T-cell (primary cell): ENCODE measurements at places on chromosomes 5 and 9. TPM values are rescaled to one million over a fixed set of nuclear protein-coding genes. Genes with fewer than 3 reads are reported as not detected.

- H3K27me3 ChIP-seq: no peaks in the 10 kb centered on the region
- H3K4me1 ChIP-seq: peaks cover 73% of the 10 kb centered on the region
- no peaks in the 10 kb centered on the region for H3K36me3 ChIP-seq
- H3K4me3 ChIP-seq: peak overlapping the region; percentile 27
- no peak for DNase-seq
Measured at GRCh38 chr9:127720031-127720864, 4.4 kb downstream of the TTC16 start.

DNA sequence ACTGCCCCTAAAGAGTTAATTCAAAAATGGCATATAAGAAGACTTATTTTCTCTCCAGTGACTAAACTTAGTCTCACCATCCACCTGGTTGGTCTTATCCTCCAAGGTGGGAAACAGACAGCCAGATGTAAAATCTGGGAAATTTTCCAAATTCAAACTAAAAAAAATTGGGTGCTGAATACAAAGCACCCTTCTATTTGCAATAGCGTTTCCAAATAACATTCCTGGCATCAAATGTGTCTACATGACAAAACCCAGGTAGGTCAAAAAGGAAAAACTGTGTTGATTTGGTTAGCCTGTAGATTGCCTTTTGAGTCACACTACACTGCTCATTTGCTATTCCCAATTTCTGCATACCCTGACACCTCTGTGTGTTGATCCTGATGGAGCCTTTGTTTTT, 252.2 kb downstream of the NR2F1-AS1 start:
- no peaks in the 10 kb centered on the region for H3K27me3 ChIP-seq
- no peaks in the 10 kb centered on the region for H3K4me1 ChIP-seq
- H3K4me3 ChIP-seq: no peak overlapping the region

DNA sequence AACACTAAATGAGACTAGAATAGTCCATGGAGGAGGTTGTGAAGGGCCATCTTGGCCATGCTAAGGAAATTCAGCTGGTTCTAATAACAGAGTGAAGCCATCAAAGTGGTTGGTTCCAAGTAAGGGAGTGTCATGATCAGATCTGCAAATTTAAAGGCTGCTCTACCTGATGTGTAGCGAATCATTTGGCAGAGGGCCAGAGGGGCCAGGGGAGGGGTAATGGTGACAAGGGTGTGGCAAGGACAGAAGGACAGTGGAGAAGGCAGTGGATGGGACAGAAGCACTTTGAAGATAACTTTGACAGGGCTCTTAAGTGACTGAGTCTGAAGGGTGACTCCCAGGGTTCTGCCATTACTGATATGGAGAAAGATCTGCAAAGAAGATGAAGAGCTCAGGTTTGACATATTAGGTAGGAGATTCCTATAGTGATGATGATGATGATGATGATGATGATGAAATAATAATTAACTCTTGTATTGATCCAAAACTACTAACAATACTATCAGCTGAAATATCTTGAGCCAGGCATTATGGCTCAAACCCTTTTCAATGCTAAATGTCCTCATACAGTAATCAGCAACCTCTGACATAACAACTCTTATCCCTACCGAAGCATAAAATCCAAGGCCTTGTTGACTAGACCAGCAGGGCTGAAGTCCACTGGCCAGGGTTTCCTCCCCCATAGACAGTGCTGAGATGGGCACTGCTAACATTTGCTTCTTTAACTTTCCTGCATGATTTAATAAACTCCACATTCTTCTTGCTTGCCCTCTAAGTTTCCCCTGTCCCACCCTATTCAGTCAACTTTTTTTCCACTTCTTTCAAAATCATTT, 20.0 kb downstream of the KIAA1191 start:
- H3K27me3 ChIP-seq: no peaks in the 10 kb centered on the region
- no peaks in the 10 kb centered on the region for H3K4me1 ChIP-seq
- no peak overlapping the region for H3K4me3 ChIP-seq
- H3K27ac ChIP-seq: no peak overlapping the region
- peaks cover 2% of the 10 kb centered on the region for H3K36me3 ChIP-seq

PCDHA9 gene
- not detected for total RNA-seq

- no peaks in the 10 kb centered on the region for H3K27me3 ChIP-seq
- peaks cover 20% of the 10 kb centered on the region for H3K4me1 ChIP-seq
- H3K36me3 ChIP-seq: no peaks in the 10 kb centered on the region
- peak overlapping the region; percentile 68 for H3K4me3 ChIP-seq
- peak overlapping the region; percentile 98 for H3K27ac ChIP-seq
- peak; percentile 82 for DNase-seq
Measured at GRCh38 chr9:70418822-70419555, 4.5 kb upstream of the KLF9 start.

- no peak for DNase-seq
- H3K4me1 ChIP-seq: no peaks in the 10 kb centered on the region
- no peak overlapping the region for H3K4me3 ChIP-seq
- no peaks in the 10 kb centered on the region for H3K27me3 ChIP-seq
- H3K27ac ChIP-seq: no peak overlapping the region
- no peaks in the 10 kb centered on the region for H3K36me3 ChIP-seq
Measured at GRCh38 chr5:89342106-89342876, 459.3 kb upstream of the MEF2C start.

DNA sequence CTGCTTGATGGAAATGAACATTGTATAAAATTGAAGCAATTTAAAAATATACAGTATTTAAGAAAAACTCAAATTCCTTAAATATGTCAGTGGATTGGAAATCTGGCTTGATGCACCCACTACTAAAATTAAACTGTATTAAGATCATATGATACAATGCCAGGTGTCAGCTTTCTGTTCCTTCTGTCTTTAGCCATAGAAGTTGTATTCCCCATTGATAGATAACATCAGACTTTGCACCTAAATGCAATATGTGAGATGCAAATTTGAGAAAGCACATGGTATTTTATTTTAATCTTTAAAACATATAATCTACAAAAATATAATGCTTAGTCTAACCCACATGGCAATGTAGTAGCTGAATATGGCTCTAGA, 697.4 kb upstream of the WWC1 start:
- no peaks in the 10 kb centered on the region for H3K4me1 ChIP-seq
- H3K27me3 ChIP-seq: no peaks in the 10 kb centered on the region
- DNase-seq: no peak
- no peak overlapping the region for H3K27ac ChIP-seq
- H3K4me3 ChIP-seq: no peak overlapping the region
- no peaks in the 10 kb centered on the region for H3K36me3 ChIP-seq

- no peaks in the 10 kb centered on the region for H3K27me3 ChIP-seq
- no peaks in the 10 kb centered on the region for H3K4me1 ChIP-seq
- no peaks in the 10 kb centered on the region for H3K36me3 ChIP-seq
Measured at GRCh38 chr5:96050273-96050880, 88.7 kb upstream of the ELL2 start.

SVEP1 gene
- 0.10 TPM for total RNA-seq

- no peak for DNase-seq
- no peak overlapping the region for H3K4me3 ChIP-seq
- H3K4me1 ChIP-seq: no peaks in the 10 kb centered on the region
- H3K27ac ChIP-seq: no peak overlapping the region
- H3K36me3 ChIP-seq: no peaks in the 10 kb centered on the region
Measured at GRCh38 chr9:110115341-110115820, 92.6 kb downstream of the C9orf152 start.

- no peak overlapping the region for H3K4me3 ChIP-seq
- no peaks in the 10 kb centered on the region for H3K4me1 ChIP-seq
- no peak overlapping the region for H3K27ac ChIP-seq
- H3K36me3 ChIP-seq: no peaks in the 10 kb centered on the region
Measured at GRCh38 chr5:59222687-59223511, 640.0 kb downstream of the RAB3C start.

DNA sequence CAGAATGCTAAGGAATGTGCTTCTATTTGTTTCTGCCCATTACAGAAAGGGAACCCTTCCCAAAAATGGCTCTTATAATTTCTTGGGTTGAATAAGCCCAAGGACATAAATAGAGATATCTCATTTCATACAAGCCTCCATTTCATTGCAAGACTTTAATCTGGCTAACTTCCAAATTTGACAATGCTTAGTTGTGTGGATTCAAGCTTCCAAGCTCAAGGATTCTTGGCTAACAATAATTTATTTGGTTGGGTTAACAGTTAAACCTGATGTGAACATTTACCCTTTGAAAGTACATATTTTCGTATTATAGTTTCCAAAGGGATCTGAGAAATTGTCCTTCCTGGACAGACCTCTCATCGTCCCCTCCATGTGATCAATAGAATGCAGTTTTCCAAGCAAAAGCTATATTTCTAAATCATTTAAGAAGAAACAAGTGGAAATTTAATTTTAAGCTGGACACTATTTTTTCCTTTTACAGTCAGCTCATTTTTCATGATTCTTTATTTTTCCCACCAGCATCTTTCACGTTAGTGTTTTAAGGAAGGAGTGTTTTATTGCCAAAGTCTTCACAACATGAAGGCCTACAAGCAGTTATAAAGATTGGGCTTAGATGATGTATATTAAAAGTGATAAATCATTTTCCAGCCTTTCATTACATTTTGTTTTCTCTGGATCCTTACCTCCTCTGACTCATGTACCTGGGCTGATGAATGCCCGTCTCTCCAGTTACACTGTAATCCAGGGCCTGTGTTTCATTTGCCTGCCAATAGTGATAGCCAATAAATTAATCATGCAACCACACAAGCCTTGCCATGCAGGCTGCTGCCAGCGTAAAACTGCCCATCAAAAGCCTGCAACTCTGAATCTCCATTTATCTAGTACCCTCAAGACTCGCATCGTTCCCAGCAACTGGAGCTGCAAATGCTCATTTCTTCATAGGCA, 176.7 kb downstream of the NTRK2 start:
- no peaks in the 10 kb centered on the region for H3K36me3 ChIP-seq
- no peak for DNase-seq
- H3K4me1 ChIP-seq: no peaks in the 10 kb centered on the region

SLC34A1 gene
- 0.16 TPM for total RNA-seq

DNA sequence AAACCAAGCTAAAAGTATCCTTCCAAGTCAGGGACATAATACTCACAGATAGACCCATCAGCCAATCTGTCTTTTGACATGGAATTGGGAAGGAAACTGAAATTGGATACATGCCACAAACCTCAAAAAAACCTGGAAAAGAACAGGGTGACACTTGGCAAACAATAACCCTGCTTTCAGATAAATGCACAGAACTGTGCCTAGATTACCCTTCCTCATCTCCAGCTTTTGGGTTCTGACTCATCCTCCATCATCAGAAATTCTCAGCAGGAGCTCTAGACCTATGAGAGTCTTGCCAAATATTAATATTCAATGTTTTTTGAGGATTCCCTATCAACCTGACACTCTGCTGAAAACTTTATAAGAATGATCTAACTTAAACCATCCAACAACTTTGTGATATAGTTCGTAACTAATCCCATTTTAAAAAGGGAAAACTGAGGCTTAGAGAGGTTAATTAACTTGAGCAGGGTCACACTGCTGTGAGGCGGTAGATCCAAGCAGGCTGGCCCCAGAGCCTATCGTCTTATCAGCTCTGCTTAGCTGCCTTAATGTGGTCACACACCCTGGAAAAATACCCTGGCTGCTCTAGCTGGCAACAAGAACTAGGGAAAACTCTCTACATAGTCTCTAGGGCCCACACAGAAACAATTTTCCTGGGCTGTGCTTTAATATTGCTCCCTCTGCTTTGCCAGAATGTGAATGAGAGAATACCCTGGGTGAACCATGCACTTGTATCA, 157.0 kb upstream of the TRPC7 start:
- no peaks in the 10 kb centered on the region for H3K4me1 ChIP-seq
- no peaks in the 10 kb centered on the region for H3K27me3 ChIP-seq
- no peak overlapping the region for H3K4me3 ChIP-seq
- no peak overlapping the region for H3K27ac ChIP-seq

GRCh38 chr5:108743846-108744245, 3.9 kb upstream of the FER start:
- H3K4me3 ChIP-seq: no peak overlapping the region
- peaks cover 3% of the 10 kb centered on the region for H3K27me3 ChIP-seq
- peaks cover 5% of the 10 kb centered on the region for H3K4me1 ChIP-seq
- H3K36me3 ChIP-seq: no peaks in the 10 kb centered on the region

MED10 gene
- 65.6 TPM for total RNA-seq

DNM1 gene
- 0.95 TPM for total RNA-seq

- peak overlapping the region; percentile 26 for H3K27ac ChIP-seq
- no peak overlapping the region for H3K4me3 ChIP-seq
- peak; percentile 8 for DNase-seq
- no peaks in the 10 kb centered on the region for H3K27me3 ChIP-seq
- H3K4me1 ChIP-seq: peaks cover 14% of the 10 kb centered on the region
Measured at GRCh38 chr5:75668977-75669689, 48.1 kb downstream of the POC5 start.

- DNase-seq: no peak
- no peak overlapping the region for H3K27ac ChIP-seq
- H3K4me1 ChIP-seq: no peaks in the 10 kb centered on the region
- no peak overlapping the region for H3K4me3 ChIP-seq
Measured at GRCh38 chr5:168464214-168464613, 22.1 kb upstream of the RARS1 start.

DNA sequence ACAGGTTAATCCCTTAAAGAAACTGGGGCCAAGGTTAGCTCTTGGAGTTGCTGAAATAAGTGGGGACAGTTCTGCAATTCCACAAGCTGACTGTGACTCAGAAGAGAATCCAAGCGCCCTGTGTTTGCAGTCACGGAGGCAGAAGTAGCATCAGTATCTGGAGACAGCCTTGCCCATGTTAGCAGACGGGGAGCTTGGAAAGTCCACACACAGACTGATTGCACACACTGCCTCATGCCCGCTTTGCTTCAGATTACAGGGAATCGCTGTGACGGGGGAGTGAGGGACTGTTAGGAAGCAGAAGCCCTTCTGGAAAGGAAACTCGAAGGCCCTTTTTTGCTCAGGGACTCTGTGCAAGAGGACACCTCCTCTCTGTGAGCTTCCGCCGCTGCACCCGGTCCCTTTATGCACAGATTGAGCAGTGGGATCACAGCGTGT, 30.9 kb upstream of the PPP1R26 start:
- H3K27me3 ChIP-seq: peaks cover 5% of the 10 kb centered on the region
- H3K36me3 ChIP-seq: no peaks in the 10 kb centered on the region
- no peak overlapping the region for H3K27ac ChIP-seq
- no peaks in the 10 kb centered on the region for H3K4me1 ChIP-seq
- H3K4me3 ChIP-seq: no peak overlapping the region
- DNase-seq: no peak

- no peak overlapping the region for H3K27ac ChIP-seq
- no peak overlapping the region for H3K4me3 ChIP-seq
- H3K4me1 ChIP-seq: no peaks in the 10 kb centered on the region
- no peaks in the 10 kb centered on the region for H3K36me3 ChIP-seq
Measured at GRCh38 chr9:113957821-113958341, 81.8 kb downstream of the ZNF618 start.

DNA sequence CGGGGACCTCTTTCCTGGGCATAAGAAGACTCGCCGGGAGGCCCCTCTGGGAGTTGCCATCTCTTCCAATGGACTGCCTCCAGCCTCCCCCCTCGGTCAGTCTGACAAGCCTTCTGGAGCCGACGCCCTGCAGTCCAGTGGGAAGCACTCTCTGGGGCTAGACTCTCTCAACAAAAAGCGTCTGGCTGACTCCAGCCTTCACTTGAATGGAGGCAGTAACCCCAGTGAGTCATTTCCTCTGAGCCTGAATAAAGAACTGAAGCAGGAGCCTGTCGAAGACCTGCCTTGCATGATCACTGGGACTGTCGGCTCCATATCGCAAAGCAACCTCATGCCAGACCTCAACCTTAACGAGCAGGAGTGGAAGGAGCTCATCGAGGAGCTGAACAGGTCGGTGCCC, 28.4 kb upstream of the LTC4S start:
- no peak for DNase-seq
- H3K27me3 ChIP-seq: no peaks in the 10 kb centered on the region
- H3K4me1 ChIP-seq: peaks cover 23% of the 10 kb centered on the region
- H3K36me3 ChIP-seq: peaks cover 7% of the 10 kb centered on the region
- no peak overlapping the region for H3K4me3 ChIP-seq
- H3K27ac ChIP-seq: no peak overlapping the region

- H3K27me3 ChIP-seq: no peaks in the 10 kb centered on the region
- H3K4me1 ChIP-seq: no peaks in the 10 kb centered on the region
- H3K4me3 ChIP-seq: no peak overlapping the region
Measured at GRCh38 chr5:78533356-78533755, 115.2 kb downstream of the LHFPL2 start.
